Hair follicle dermal papilla cell (primary cell): ENCODE measurements at places on chromosomes 7 and 10. TPM values are rescaled to one million over a fixed set of nuclear protein-coding genes. Genes with fewer than 3 reads are reported as not detected.

The WAC gene
- total RNA-seq: 85.6 and 89.6 TPM in 2 replicates

The GNG11 gene
- 19.0 and 21.4 TPM in 2 replicates for total RNA-seq

The C7orf57 gene
- 0.24 TPM in 1 of 2 replicates, not detected in the other for total RNA-seq

The NPY gene
- total RNA-seq: not detected in 2 replicates

The LIPF gene
- not detected in 2 replicates for total RNA-seq

The KLHL7 gene
- total RNA-seq: 42.5 TPM in 2 replicates

The C10orf105 gene
- 1.1 and 1.2 TPM in 2 replicates for total RNA-seq

The ACTL6B gene
- not detected in 2 replicates for total RNA-seq

The WIPF3 gene
- not detected in 2 replicates for total RNA-seq

The AGMO gene
- total RNA-seq: 0.24 and 0.65 TPM in 2 replicates

The SPDYE18 gene
- not detected in 2 replicates for total RNA-seq

The PLEKHS1 gene
- total RNA-seq: 0.16 and 0.24 TPM in 2 replicates

The ASB10 gene
- not detected in 2 replicates for total RNA-seq

The CYP26A1 gene
- not detected in 2 replicates for total RNA-seq

The LRRN3 gene
- total RNA-seq: 1.7 and 1.8 TPM in 2 replicates

The AKR1C8 gene
- not detected in 2 replicates for total RNA-seq

The ADAM12 gene
- total RNA-seq: 102 and 168 TPM in 2 replicates

The DAGLB gene
- 16.7 and 17.2 TPM in 2 replicates for total RNA-seq

The LRRC27 gene
- 18.8 and 19.8 TPM in 2 replicates for total RNA-seq

The CPA2 gene
- total RNA-seq: not detected in 2 replicates

The MAP3K8 gene
- 20.4 and 21.0 TPM in 2 replicates for total RNA-seq

The KCNIP2 gene
- 1.6 and 1.7 TPM in 2 replicates for total RNA-seq

The TMEM26 gene
- 4.6 and 8.8 TPM in 2 replicates for total RNA-seq

The XRCC2 gene
- 0.12 and 0.49 TPM in 2 replicates for total RNA-seq

The GCC1 gene
- total RNA-seq: 24.4 and 25.3 TPM in 2 replicates

The TAF3 gene
- total RNA-seq: 2.1 and 2.3 TPM in 2 replicates

The ATOH7 gene
- not detected in 2 replicates for total RNA-seq

The FAM25G gene
- not detected in 2 replicates for total RNA-seq
